SK-MEL-5 (cell line): ENCODE measurements at places on chromosomes 2 and 18.
A peak's percentile ranks its signal among the peaks of the same experiment; 100 is the strongest.

GRCh38 chr2:16665748-16666448, at the start of gene CYRIA:
CYRIA (minus strand) TSS chr2:16665834; CDS start chr2:16588119, 77,715 bp downstream.
- DNase-seq, result peak; percentile 16

DNA sequence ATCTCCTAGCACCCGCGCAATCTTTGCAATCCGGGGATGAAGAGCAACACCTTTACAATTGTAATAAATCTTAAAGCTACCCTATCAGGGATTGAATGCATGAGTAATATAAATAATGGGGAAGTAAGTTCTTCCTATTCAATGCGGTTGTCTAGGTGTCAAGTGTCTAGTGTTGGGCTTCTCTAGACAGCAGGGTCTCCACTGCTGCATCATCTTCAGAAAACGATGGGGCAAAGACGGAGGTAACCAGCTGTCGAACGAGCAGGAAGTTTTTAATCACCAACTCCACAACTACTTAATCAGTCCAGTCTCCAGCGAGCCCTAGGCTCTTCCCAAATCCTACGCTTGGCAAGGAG, 573 bp downstream of the STAM2 start:
- DNase-seq, result no peak

- DNase-seq, result no peak
These were observed 50.3 kb upstream of the PKDCC start for GRCh38 chr2:41997561-41997960.

GRCh38 chr2:239822146-239822831, 202.9 kb downstream of the NDUFA10 start:
- DNase-seq, result peak; percentile 42

- peak; percentile 79 for DNase-seq
These were observed 14.1 kb downstream of the LAMA3 start for GRCh38 chr18:23703057-23703986.

DNA sequence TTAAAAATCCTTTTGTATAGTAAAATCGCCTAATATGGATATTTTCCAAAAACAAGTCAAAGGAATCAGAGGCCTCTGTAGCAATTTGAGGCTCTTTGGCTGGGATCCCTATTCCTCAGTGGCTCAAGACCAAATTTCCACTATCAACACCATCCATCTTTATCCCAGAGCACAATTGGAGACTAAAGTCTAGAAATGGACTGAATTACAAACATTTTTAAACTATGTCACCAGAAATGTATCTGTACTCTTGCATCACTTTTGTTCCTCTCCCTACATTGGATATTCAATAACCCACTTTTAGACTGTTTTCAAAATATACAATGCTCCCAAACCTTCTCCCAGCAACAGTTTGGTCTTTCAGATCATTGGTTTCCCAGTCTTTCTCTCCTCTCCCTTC, 140.4 kb upstream of the KLHL29 start:
- no peak for DNase-seq

DNA sequence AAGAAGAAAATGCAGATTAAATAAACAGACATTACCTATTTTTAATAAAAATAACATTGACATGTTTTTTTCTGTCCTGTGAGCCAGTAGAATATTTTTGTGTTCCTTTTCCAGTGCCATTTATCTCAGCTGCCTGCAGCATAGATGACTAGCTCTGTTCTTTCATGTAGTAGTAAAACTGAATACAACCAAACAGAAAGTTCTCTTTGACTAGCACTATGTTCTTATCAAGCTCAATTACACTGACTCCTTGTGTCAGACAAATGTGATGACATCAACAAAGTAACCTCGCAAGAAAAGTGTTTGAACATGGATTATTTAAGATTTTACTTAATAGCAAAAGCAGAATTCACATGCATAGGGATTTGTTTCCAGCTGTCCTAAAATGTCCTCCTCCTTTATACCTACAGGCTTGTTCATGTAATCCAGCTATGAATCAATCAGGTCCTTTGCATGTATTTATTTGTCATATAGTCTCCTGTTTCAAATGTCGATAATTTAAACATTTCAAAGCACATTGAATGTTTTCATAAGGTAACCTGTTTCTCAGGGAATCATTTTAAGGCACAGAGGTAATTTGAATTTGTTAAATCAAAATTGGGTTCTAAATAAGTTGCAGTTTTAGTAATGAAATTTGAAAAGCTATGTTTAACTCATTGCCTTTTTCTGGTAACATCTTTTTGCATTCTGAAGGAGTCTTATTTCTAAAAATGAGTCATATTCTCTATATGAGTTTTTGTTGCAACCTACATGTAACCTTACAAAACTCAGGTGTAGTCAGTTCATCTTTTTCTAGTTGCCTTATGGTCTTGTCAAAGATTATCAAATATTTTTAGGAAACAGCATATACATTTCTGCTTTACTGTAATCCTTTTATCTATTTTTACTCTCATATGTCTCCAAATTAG, 215.3 kb upstream of the GULP1 start:
- peak; percentile 11 for DNase-seq

- DNase-seq, result no peak
These were observed 185.4 kb upstream of the SKOR2 start for GRCh38 chr18:47436871-47437270.

GRCh38 chr2:201734111-201734510, 35.7 kb upstream of the MPP4 start:
- DNase-seq, result no peak

DNA sequence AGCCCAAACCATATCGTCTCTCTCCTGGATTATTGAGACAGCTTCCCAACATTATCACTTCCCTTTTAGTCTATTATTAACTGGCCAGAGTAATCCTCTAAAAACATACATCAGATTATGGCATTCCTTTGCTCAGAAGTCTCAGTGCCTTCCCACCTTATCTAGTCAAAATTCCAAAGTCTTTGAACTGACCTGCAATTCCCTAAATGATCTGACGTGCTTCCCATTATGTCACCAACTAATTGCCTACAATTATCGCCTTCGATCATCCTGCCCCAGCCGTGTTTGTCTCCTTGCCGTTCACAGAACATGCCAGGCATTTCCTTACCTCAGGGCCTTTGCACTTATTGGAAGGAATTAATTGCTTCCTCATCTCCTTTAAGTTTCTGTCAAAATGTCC, 332.4 kb downstream of the IRS1 start:
- no peak for DNase-seq

- DNase-seq, result peak; percentile 99
These were observed 24.4 kb downstream of the NFE2L2 start for GRCh38 chr2:177239932-177240630.

DNA sequence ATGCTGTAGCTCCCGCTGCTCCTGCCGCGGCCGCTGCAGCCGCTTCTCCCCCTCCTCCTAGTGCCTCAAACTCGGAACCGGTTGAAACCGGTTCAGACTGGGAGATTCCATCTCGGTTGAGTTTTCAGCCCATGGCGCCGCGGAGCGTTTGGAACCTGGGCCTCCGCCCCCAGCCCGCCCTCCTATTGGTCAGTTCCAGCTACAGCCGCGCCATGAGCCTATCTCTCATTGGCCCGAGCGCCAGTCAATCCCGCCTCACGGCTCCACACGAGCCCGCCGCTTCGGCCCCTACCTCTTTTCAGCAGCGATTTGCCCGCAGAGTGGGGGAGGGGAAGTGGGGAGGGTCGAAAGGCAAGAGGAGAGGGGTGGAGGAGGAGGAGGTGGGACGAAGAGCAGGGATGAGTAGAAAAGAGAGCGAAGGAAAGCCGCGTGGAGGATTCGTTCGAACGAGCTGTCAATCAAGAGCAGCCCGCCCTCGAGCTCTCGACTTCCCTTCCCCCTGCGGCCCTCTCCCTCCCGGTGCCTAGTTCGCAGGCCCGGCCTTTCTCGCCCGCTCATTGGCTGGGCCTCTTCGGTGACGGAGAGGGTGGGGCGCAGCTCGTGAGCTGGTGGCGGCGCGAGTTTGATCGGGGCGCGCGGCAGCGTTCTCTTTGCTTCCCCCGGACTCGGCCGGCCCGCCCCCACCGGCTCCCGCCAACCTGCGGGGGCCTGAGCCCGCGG, at the start of gene XPO1:
XPO1 (minus strand) TSS at position 157 of the 720 bp plus-strand sequence. CDS start 4,459 bp downstream, outside the sequence.
- peak; percentile 99 for DNase-seq

- DNase-seq, result no peak
These were observed 76.4 kb downstream of the TMEM247 start for GRCh38 chr2:46555646-46556234.

DNA sequence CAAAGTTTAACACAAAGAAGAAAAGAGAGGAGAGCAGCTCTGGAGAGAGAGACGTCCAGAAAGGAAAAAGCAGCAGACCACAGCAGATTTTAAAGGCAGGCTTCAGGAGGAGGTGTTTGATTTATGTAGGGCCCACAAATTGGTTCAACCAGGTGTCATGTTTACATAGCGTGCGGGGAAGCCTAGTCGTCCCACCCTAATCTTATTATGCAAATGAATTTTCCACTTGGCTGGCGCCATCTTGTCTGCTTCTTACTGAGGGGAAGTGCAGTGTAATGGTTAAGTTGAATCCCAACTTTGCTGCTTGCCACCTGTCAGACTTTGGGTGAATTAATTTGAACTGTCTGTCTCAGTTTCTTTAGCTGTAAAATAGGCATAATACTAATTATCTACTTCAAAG, 282.4 kb upstream of the CYRIA start:
- DNase-seq, result no peak

DNA sequence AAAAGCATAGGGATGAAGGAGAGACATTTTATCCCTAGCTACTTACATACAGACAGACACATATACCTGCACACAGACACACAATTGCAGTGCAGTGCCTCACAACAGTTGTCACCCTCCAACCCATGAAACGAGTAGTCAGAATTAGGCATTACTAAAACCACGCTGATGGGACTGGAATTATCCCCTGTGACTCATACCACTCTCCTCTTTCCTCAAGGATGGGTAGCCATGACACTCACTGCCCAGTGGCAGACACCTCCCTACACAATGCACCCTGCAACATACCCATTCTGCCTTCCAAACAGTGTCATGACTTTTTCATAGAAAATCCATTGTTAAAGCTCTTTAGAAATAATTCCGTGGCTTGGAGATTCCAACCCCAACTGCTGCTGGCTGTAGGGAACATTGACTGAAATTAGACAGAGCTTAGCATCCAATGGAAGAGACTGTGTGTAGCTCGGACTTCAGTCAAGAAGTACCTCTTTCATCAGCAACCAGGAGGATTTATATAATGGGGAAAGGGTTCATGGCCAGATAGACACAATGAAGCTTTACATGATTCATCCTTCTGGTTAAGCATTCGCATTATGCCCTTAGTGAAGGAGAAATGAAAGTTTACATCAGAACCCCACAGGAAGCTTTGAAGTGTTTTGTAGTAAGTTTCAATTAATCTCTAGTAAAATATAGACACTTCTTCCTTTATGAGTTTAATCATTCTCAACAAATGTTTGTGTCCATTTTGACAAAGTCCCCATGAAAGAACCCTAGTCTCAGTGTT, 155.2 kb downstream of the FBXO15 start:
- DNase-seq, result no peak

DNA sequence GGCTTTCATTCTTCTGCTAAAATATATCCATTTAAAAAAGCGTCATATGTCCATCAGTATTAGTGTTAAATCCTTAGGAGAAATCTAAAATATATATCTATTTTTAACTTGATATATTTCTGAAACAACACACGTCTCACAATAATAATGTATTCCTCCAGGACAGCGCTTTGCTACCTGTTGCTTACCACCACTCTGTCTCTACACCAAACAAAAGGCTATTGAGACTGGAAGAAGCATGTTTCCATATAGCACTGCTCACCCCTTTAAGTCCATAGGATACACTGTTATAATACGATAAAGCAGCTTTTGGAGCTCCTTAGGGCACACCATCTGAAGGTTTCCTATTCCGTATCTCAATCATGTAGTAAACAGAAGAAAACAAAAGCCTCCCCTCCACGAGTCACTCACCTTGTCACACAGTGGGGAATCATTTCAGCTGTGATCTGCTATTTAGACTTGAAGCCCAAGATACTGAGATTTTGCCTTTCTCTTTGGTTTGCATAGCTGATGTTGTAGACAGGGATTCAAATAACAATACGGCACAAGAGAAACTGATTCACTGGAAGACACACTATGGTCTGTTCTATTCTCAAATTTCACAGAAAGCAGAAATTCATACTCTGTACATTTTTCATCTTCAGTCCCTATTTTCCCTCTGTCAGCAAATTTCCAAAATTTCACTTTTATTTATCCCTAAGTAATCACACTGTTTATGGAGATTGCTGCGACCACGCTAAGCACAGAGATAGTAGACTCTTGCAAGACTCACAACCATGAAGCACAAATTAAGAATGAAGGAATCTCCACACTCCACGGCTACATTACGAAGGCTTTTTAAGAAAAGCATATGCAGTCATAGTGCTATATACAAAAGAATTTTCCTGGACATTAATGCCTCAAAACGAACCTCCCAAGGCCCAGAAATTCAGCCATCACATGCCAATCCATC, 187.1 kb downstream of the TCF4 start:
- no peak for DNase-seq

DNA sequence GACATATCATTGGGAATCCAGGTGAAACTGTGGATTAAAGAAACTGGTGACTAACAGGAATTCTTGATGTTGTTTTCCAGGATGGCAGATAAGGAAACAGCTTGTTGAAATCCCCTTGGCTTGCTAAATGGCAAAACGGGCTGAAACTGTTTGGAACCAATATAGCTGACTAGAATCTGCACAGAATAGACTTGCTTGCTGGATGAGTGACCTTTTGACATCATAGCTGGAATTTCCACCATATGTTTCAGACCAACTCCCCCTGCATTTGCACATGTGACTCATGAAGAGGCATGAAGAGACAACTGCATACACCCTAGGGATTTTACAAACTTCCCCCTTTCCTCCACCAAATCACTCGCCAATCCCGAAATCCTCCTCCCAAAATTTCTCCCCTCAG, 87.7 kb upstream of the LYPD1 start:
- no peak for DNase-seq

DNA sequence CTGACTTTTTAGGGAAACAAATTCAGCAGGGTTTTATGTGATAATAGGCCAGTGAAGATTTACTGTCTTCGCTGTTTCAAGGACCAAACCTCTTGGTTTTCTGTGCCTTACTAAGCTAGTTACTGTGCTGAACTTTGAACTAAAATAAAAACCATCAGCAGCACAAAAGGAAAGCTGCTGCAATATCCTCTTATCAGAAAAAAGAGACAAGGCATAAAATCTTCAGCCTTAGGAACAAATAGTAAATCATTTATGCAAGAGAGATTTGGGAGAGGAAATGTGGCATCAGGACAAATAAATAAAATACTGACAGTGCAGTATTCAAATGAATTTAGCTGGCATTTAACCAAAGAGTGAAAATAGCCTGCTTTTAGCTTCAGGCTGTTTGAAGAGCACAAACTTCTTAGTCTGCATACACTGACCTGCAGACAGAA, 64.1 kb upstream of the EHBP1 start:
- DNase-seq, result peak; percentile 40

DNA sequence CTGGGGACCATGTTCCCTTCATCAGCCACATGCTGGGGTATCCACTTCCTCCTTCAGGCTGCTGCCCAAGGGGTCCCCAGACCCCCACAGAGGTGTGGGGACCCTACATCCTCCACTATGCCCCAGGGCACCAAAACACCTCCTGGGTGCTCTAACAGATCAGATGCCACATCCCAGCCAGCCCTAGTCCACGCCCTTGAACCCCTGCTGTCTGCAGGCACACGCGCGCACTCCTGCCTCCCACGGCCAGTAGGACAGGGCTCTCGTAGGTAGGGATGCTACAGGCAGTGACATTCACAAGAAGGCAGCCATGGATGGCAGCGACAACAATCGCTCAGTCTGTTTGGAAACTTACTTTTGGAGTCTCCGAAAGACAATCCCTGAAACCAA, 3.0 kb upstream of the GPC1 start:
- DNase-seq, result no peak

GRCh38 chr2:151887164-151887563, 58.9 kb upstream of the ARL5A start:
- DNase-seq, result no peak
